ENCODE measurements at places on chromosomes 7 and 10.

DNA sequence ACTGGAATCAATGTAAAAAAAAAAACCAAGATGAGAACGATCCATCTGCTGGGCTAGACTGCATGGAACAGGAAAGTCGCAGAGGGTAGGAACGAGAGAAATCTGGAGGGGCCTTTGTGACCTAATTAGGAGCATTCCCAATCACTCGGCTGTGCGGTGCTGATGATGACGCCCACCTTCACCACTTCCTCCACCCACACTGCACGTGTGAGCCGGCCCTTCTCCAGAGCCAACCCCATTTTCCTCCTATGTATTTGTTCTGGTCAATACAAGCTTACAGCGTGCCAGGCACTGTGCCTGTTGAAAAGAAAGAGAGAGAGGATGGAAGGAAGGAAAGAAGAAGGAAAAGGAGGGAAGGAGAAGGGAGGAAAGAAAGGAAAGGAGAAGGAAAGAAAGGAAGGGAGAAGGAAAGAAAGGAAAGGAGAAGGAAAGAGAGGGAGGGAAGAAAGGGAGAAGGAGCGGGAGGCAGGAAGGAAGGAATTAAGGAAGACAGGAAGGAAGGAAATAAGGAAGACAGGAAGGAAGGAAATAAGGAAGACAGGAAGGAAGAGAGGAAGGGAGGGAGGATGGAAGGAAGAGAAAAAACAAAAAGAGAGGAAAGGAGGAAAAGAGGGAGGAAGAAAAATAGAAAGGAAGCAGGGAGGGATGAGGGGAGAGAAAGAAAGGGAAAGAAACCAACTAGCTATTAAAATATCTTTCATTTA, 35.5 kb upstream of the PTF1A start:
- no peak for DNase-seq

DNA sequence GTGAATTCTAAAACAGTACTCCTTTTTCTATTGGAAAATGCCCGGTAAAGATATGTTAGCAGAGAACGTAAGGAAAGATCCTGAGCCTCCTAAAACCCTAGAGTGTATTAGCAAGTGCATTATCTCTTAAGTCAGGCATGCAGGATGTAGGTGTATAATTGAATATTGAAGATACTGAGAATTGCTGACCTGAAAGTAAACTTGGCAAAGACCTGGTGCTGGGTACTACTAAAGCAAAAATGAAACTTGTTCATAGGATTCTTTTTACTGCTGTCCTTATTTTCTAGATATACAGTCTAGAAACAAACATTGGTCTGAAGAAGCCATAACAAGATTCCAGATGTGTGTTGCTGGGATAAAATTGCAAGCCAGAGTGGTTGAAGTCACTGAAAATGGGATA, 18.8 kb upstream of the VWA2 start:
- no peak for DNase-seq

GRCh38 chr7:46165276-46165675, 244.2 kb upstream of the IGFBP3 start:
- DNase-seq, result no peak

- DNase-seq, result no peak
Observed at GRCh38 chr7:139061416-139061815, 25.6 kb upstream of the ZC3HAV1L start.

DNA sequence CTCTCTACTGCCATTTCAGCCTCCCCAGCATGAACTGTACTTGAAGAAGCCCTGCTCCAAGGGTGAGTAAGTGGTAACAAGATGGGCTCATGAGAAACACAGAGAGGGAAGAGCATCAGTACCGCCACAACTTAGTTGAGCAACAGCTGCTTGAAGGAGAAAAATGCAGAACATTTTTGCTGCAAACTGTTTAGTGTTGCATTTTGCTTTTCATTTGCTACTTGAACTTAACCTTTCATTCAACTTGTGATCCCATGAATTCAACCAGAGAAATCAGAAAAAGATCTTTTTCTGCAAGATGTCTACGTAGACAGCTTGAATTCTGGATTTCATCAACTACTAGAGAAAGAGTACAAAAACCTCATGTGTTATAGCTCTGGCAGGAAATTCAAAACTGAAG, 40.7 kb downstream of the ANK3 start:
- DNase-seq, result no peak

GRCh38 chr10:28241741-28242399, 61.0 kb downstream of the MPP7 start:
- peak; percentile 10 for DNase-seq

- no peak for DNase-seq
Observed at GRCh38 chr10:26556748-26557640, 118.9 kb downstream of the APBB1IP start.

DNA sequence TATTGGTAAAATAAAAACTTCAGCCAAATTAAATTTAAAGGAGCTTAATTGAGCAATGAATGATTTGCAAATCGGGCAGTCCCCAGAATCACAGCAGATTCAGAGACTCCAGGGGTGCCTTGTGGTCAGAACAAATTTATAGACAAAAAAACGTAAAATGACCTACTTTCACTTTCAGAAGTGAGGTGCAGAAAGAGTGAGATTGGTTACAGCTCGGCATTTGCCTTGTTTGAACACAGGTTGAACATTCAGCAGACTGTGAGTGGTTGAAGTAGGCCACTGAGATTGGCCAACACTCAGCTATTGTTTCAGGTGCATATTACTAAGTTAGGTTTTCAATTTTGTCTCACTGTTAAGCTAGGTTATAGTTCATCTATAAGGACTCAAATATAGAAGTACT, 153.4 kb downstream of the BICC1 start:
- DNase-seq, result no peak

DNA sequence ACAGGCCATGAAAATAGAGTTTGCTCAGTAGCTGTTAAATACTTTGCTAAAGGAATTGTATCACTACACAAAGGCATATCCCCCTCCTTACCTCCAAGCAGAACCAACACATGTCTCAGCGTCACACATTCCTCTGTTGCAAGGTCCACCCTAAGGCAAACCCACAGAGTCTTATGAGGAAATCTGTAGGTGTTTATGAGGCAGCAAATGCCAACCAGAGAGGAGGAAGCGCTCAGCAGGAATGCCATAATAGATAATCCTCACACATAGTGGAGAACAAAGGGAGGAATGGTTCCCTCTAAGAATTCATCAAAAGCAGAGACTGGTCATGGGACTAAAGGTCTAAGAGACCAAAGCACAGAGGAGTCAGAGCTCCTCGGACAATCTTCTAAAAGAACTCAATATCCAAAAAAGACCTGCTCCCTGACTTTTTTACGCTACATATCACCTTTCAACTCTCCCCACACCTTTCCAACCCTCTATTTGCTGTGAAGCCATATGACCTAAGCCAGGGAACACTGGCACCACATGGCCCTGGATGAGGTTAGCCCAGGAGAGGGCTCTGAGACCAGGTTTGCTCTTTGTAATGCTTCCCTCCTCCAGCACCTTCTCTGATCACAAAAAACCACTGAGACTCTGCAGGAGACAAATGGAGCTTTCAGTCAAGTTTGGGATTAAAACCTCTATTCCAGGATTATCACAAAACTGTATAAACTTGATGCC, 7.3 kb downstream of the SLC25A13 start:
- no peak for DNase-seq

GRCh38 chr7:107981466-107981865, 21.5 kb downstream of the LAMB1 start:
- DNase-seq, result no peak

GRCh38 chr7:70597066-70597465, 534.9 kb upstream of the GALNT17 start:
- no peak for DNase-seq

- DNase-seq, result no peak
Observed at GRCh38 chr10:43880160-43880559, 231.5 kb upstream of the ZNF32 start.

DNA sequence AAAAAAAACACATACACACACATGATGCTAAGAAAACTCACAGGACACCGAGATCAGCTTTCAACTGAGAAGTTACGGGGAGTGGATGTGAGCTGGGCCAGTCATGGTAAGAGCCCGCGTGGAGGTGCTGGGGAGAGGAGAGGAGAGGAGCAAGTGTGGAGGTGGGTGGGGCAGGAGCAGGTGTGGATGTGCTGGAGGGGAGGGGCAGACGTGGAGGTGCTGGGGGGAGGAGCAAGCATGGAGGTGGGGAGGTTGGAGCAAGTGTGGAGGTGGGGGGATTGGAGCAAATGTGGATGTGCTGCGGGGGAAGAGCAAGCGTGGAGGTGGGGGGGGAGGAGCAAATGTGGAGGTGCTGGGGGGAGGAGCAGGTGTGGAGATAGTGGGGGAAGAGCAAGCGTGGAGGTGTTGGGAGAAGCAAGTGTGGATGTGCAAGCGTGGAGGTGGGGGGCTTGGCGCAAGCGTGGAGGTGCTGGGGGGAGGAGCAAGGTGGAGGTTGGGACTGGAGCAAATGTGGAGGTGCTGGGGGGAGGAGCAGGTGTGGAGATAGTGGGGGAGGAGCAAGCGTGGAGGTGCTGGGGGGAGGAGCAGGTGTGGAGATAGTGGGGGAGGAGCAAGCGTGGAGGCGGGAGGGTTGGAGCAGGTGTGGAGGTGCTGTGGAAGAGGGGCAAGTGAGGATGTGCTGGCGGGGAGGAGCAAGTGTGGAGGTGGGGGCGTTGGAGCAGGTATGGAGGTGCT, 24.5 kb upstream of the NCAPG2 start:
- DNase-seq, result no peak

DNA sequence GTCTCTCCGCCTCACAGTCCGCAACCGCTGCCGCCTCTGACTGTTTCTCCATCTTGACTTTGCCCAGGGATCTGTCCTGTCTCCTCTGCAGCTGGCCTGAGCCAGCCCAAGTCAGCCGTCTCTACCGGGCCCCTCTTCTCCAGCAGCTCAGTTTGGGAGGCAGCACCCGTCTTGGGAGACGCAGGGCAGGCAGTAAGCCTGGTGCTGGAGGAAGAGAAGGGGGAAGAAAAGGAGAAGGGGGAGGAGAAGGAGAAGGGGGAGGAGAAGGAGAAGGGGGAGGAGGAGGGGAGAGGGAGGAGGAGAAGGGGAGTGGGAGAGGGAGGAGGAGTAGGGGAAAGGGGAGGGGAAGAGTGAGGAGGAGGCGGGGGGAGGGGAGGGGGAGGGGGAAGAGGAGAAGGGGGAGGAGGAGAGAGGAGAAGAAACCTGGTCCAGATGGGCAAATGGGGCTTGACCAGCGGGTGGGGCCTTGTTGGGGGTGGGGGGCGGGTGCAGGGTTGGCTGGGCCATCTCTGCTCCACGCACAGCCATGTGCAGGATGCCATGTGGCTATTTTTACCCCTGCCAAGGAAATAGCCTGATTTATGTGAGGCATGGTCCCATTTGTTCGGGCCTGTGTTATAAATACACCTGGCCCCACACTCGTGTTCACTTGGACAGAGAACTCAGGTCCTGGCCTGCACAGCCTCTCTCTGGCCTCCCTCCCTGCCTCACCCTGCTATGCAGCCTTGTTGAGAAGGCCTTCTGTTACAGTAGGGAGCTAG, 35.9 kb upstream of the FZD9 start:
- DNase-seq, result no peak

DNA sequence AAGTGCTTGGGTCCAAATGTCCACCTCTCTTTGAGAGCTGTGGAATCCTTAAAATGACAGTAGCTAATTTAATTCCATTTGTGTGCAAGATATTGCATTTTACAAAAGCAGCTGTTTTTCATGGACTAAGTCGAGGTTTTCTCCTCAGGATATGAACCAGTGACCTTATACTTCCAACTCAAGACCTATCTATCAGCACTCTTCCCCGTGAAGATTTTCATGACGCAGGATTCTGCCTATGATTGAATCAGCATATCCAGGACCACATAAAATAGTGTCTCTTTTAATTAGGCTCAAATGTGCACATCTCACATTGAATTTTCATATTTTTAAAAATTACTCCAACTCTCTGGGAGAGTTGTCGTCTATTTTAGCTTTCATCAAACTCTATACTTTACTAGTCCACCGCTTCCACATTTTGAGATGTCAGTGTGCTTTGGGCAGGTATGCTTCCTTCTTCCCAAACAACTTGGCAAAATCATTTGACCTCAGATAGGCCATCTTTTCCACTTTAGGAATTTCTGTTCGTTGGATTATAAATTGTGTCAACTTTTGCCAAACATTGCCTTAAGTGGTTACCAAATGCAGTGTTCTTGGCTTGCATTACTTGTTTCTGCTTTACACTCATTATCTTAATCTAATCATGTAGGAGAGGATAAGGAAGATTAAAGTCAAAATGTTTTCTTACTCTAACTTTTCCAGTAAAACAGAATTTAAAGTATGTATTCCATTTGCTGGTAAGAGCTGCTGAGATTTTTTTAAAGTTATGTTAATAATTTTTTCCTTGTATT, 39.4 kb downstream of the SEMA3A start:
- no peak for DNase-seq

- DNase-seq, result no peak
Observed at GRCh38 chr7:27114881-27115220, 12.4 kb upstream of the HOXA2 start.

DNA sequence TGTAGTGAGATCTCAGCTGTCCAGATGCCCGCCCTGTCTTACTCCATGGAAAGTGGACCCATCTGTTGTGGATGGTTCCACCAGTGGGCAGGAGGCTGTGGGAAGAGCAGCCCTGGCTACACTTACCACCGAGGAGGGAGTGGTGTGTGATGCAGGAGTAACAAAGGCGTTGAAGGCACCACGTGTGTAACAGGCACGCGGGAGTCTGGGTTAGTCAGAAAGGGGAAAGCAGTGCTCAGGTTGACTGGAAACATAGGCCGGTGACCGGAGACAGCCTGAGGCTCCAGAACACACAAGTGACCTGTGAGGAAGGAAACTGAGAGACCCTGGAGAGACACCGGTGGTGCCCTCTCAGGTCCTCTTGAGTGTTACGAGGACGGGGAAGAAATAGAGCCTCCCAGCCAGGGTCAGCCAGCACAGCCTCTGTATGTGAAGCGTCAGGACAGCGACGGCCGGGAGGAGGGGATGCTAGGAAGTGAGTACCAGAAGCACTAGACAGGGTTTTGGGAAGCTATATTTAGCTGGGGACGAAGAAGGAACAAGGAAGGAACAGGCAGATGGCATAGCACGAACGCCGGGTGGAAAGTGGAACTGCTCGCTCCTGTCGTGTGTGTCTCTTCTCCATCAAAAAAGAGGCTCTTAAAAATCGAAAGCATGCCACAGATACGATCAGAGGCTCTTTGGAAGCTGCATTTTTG, 51.7 kb downstream of the DAGLB start:
- DNase-seq, result no peak

GRCh38 chr7:112665709-112666108, 124.5 kb downstream of the TMEM168 start:
- DNase-seq, result no peak

DNA sequence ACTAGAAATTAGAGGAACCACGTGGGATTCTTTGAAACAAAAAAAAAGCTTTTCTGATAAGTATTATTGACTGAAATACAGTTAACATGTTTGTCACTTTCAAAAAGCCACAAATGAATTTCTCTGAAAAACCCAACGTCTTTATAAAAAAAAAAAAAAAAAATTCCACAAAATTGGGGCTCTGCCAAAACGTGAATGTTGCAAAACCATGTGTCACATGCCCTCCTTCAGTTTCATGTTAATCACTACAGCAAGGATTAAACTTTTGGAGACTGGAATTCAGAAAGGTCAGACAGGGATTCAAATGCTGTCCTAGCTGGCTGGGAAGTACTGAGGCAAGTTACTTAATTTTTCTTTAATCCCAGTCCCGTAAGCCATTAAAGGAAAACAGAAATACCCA, 278.0 kb upstream of the KLF14 start:
- DNase-seq, result no peak

GRCh38 chr7:68922850-68923249, 675.4 kb upstream of the AUTS2 start:
- no peak for DNase-seq

GRCh38 chr10:3654496-3654895, 130.5 kb downstream of the KLF6 start:
- no peak for DNase-seq

All from NCI-H1105 (cell line).